ENCODE measurements at places on chromosomes 3 and 15.

DNA sequence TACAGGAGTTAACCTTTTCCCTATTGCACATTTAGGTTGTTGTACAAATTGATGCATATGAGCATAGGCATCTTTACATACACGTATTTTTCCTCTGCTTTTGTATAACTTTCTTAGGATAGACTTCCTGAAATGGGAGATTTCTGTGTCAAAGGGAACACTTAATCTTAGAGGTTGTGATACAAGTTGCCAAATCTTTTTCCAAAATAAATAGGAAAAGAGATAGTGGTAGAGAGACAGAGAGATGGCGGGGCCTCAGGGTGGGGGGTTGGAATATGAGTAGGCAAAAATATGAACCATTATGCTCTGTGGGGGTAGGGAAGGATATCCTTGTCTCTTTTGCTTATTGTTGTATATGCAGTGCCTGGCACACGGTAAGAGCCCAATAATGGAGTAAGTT is 70.7 kb upstream of the UBE2E1 start:
- DNase-seq, result no peak

GRCh38 chr15:39192979-39193560 is 387.8 kb upstream of the THBS1 start:
- no peak for DNase-seq

- DNase-seq, result no peak
Observed at GRCh38 chr3:177824841-177825240, 627.6 kb upstream of the TBL1XR1 start.

GRCh38 chr3:78919021-78919755 is 848.6 kb downstream of the ROBO1 start:
- no peak for DNase-seq

GRCh38 chr3:26012241-26012745 is 222.4 kb downstream of the OXSM start:
- no peak for DNase-seq

- DNase-seq, result no peak
Observed at GRCh38 chr3:26963361-26963743, 340.8 kb downstream of the LRRC3B start.

DNA sequence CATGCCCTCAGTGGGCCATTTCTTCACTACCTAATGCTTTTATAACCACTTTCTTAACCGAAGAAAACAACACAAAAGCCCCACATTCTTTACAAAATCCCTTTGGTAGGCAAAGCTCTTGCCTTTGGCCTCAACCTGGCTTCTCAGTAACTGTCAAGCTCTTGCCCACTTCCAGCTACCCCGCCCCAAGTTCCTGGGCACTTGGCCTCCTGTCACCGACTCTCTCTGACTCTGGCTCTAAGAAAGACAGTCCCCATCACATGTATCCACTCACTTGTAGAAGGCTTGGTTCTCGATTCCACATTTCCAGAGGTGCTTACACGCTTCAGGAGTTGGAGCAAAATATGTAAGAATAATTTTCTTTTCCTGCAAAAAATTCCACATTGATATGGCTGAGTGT is 61.1 kb downstream of the WDR76 start:
- DNase-seq, result no peak

DNA sequence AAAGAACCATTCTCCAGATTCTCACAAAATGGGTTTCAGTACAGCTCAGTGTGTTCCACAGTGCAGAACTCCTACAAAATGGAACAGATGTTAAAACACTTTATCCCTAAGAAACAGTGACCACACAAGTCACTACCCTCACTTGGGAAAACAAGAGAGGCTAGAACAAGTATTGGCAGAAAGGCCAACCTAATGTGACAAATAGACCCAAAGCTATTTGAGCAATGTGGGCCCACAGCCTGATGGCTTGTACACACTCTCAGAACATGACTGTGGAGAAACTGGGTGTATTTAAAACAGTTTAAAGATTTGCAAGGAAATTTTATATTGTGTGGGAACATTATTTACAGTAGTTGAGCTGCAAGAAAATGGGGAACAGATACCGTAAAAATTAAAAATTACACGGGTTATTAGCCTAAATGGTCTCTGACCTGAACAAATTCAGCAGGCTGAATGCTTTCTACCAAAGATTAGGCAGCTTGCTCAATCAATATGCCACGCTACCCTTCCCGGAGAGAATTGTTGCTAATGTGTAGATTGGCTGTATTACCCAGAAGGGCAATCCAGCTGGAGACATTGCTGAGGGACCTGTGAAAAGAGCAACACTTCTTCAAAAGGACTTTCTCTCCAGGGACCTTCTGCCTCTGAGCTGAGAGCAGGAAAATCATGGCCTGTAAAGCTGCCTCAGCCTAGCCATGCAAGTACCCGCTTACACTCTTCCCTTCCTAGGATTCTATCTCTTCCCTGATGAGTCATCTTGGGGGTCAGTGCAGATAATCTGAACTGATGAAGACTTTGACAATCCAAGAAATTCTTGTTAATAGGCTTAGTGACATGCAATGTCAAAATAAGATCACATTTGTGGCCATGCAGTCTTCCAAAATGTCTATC is 97.1 kb downstream of the STRIT1 start:
- DNase-seq, result no peak

GRCh38 chr3:196232154-196232881 is 16.0 kb downstream of the SLC51A start:
- DNase-seq, result no peak

- DNase-seq, result no peak
Observed at GRCh38 chr3:165638034-165638433, 199.2 kb downstream of the BCHE start.

DNA sequence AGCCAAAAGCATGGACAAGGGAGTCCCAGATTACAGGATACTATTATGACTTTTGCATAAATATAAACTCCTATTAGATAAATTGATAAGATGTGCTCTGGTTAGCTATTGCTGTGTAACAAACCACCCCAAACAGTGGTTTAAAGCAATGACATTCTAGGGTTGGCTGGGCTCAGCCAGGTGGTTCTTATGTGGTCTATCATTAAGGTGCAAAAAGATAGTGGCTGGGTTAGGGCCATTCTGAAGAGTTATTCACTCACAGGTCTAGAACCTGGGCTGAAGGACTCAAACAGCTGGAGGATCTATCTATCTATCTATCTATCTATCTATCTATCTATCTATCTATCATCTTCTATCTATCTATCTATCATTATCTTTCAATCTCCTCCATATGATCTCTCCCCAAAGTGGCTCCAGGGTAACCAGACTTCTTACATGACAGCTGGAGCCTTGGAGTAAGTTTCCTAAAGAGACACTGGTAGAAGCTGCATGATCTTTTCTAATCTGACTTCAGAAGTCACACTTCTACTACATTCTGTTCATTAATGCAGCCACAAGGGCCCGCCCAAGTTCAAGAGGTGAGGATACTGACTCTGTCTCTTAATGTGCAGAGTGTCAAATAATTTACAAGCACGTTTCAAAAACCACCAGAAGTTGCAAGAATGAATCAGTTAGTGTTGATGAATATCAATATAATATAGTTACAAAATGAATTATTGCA is 74.9 kb upstream of the XCR1 start:
- peak; percentile 43 for DNase-seq

DNA sequence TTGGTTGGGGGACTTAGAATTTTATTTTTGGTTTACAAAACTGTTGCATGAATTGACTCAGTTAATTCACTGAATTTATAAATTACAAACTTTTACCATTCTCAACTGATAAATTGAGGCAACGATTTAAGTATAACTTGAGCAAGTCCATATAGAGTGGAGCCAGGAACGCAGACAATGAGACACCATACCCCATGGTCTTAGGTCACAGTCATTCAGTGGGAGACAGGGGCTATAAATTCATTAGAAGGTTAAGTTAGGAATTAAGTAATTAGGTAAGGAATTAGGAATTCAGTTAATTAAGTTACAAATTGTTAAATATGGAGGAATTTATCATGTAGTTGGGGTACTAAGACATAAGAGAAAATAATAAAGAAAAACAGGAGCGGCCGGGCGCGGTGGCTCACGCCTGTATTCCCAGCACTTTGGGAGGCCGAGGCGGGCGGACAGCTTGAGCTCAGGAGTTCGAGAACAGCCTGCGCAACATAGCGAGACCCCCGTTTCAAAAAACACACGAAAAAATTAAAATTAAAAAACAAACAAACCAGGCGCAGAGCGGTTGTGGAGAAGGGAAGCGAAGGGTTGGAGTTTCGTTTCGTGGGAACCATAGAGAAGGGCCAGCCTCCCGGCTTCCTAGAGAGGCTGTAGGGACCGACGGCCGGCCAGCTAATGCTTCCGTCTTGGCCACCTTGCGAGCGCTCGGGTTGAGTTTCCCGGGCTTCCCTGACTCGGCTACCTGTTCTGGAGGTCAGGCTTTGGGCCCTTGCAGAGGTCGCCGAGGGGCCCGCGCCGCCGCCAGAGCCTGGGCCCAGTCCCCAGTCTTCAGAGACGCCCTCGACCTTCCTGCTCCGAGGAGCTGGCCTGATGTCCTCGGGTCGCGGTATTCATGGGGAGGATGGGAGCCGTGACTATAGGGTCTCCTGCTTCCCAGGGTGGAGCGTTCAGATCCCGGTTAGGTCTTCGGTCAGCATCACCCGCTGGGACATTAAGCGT is at the start of gene ZNF619:
Gene ZNF619 (plus strand): TSS at position 645 of the 993 bp plus-strand sequence. CDS start 858 bp downstream, outside the sequence.
- peak; percentile 75 for DNase-seq

- DNase-seq, result no peak
Observed at GRCh38 chr3:25378786-25379311, 49.2 kb upstream of the RARB start.

- peak; percentile 53 for DNase-seq
Observed at GRCh38 chr15:70528270-70528706, 235.1 kb downstream of the UACA start.

DNA sequence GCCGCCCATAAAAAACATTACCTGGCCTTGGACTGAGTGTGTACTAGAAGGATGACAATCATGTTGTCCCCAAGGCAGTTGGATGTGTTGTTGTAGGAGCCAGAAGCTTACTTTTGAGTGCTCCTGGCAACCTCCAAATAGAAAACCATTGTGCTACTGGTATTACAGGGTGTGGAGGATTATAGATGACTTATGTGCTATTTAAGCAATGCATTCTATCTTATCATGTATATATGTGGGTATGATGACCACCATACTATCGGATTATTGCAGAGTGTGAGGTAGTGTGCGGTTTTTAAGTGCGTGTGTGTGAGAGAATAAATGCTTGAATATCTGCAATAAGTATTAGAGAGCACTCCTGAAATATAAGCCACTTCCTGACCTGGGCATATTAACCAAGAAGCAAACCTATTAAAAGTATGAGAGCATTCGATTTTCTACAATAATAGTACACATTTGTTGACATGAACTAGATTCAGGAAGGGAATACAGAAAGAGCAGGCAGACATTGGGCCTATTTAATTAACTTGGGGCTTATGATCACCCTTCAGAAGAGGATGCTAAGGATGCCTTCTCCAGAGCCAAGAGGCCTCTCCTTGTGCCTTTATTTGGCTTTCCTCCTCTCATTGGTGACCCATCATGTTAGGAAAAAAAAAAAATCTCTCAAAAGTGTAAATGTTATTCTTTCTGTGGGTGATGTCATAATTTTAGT is 11.7 kb upstream of the MBNL1 start:
- no peak for DNase-seq

GRCh38 chr3:4897765-4898453 is 81.3 kb upstream of the BHLHE40 start:
- DNase-seq, result no peak

DNA sequence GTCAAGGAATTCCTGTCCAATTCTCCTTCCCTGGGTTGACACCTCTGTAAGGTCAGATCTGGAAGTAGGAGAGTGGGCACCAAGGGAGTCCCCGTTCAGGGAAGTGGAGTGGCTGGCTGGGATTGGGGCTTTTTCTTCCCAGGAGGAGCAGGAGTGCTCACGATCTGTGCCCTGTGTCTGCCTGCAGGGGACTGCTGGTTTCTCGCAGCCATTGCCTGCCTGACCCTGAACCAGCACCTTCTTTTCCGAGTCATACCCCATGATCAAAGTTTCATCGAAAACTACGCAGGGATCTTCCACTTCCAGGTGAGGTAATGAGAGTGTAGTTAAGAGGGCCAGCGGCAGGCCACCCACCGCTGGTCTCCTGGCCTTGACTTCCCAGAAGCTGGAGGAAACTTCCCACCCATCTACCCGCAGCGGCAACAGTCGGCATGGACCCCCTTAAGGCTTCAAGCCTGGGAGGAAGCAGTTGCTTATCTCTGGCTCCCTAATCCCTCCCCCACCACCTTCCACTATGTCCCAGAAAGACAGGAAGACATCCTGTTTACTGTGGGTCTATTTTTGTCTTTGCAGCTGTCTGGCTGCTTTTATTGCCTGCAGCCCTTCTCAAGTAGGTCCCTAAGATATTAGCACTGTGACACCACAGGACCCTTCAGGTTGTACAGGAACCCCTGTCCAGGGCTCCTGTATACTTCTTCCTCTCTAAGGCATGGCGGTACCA is 26.8 kb downstream of the CAPN3 start:
- no peak for DNase-seq

- no peak for DNase-seq
Observed at GRCh38 chr15:68224546-68225250, 4.8 kb downstream of the CLN6 start.

DNA sequence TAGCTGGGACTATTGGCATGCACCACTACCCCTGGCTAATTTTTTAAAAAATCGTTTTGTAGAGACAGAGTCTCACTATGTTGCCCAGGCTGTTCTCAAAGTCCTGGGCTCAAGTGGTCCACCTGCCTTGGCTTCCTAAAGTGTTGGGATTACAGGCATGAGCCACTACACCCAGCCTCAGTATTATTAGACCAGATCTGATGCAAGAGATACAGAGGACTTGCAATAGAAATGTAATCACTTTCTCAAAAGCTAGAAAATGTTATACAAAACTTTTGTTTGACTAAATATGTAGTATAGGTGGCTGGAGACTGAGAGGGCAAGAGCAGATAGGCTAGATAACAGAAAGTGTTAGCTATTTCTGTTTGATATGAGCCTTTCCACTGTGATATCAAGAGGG is 531.9 kb downstream of the SOX2 start:
- no peak for DNase-seq

DNA sequence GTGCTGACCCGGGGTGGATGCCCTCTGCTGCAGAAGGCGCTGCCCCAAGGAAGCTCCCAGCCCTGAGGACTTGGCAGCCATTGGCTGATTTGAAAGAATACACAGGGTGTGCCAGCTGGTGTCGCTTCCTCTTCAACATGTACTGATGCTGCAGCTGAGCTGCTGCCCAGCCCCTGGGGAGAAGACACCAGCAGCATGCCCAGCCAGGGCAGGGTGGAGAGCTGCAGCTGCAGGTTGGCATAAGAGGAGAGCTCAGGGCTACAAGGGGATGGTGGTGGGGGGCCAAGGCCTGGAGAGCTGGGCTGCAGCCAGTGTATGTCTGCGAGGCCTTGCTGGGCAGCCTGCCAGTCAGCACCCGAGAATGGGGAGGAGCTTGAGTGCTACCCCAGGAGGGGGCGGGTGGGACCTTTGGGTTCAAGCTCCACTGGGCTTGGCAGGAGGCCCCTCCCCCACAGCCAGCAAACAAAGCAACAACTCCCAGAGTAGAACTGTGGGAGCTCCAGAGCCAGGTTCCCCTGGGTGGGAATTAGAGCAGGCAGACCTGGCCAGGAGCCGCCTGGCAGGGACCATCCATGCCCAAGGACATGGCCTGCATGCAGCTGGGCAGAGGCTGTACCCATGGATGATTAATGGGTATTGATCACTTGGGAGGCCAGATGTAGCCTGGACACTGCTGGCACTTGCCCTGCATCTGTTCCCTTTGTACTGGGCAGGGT is 9.2 kb upstream of the SEMA4B start:
- peak; percentile 76 for DNase-seq

GRCh38 chr3:169255511-169255910 is 408.0 kb downstream of the MECOM start:
- DNase-seq, result no peak

Measured in CD4-positive, alpha-beta T cell treated with Interleukin-1 beta for 1 hour (primary cell).